ENCODE measurements at places on chromosomes 5 and 9. TPM values are rescaled to one million over a fixed set of nuclear protein-coding genes. Genes with fewer than 3 reads are reported as not detected.

DNA sequence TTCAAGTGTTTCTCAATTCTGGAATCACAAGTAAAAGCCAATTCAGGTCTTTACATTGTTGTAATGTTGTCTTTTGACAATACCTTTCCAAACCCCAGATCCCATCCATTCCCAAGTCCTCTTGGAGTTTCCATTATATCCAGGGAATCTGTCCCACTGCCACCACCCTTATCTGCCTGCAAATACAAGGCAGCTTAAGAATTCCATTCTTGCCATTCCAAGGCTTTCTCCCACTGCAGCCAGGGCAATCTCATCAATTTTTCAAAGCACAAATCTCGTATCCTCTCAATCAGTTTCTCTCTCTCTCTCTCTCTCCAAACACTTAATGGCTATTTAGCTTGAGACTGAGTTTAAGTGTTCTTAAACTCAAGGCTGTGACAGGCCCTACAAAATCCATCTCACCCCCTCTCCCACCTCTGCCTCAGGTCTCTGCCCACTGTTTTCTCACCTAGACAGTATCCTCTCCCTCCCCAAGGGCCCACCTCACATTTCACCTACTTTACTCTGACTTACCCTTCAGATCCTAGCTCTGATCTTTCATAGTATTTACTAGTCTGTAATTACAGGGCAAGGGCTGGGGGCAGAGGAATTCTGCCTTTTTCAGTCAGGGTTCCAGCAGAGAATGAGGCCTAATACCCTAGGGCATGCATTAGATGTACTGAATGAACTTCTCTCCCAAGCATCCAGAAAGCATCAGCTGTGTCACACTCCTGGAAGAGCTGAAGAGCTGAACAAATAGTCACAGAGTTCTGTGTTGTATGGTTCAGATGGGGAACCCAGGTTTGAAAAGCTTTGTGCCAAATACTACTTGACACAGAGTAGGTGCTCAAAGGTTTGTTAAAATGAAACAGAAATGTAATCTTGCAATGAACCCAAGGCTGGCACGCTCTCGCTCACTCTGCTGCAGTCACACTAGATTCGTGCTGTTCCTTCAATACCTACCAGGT, 46.0 kb downstream of the RAPGEF1 start:
- no peak for DNase-seq

- no peak for DNase-seq
Measured at GRCh38 chr5:123756318-123756665, 244.3 kb downstream of the CSNK1G3 start.

DNA sequence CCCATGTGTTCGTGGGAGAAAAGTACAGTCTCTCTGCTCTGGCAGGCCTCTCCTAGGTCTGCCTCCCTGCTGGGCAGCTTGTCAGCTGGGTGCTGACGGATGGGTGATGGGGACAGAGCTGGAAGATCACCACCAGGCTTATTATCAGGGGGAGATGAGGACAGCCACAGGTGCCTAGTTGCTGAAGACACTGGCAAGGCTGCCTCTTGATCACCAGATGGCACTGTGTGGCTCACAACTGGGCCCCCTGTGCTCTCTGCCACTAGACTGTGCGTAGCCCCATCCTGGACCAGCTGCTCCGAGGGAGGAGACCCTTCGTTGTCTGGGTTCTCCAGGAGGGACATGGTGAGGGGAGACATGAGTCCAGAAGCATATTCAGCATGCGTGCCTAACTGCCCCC, 73.0 kb downstream of the KIF24 start:
- no peak for DNase-seq

DNA sequence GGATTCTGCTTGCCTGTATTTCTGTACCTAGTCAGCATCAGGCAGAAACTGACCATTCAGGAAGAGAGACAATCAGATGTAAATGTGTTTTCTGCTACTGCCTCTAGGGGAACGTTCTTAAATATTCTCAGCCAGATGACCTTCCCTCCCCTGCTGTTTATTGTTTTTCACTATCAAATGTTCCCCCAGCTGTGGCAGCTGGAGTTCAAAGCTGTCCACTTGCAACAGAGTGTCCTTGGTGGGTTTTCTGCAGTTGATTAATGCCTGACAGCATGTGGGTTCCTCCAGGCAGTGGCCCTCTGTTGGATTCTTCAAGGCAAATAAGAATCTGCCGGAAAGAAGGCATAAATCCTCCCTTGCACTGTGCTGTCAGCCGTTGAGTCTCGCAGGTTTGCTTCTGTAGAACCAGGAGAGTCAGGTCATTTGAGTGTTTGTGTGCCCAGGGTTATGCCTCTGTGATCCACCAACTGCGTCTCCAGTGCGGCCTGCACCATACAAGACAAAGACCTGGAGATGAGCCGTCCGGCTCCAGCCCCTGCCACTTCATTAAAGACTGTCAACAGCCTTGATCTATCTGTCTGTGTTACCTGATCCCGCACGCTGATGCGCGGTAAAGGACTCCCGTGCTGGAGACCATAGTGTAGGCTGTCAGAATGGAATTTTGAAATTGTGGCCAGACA, 203.4 kb downstream of the GADD45G start:
- DNase-seq: no peak

GRCh38 chr5:90612919-90613318, 54.3 kb downstream of the ADGRV1 start:
- DNase-seq: peak; percentile 66

DNA sequence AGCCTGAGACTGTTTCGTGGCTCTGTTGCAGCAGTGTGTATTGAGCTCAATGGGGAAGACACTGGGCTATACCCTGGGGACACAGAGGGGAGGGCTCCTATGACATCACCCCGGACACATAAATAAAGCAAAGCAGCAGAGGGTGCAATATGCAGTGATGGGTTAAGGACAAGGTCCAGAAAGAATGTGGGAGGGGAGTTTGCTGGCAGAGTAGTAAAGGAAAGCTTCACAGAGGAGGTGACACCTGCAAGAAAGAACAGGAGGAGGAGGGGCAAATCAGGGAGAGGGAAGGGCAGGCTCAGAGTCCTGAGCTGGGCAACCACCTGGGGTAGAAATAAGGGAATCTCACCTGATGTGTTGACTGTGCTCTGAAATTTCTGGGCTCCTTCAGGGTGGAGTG, 35.3 kb upstream of the CDKN2AIPNL start:
- no peak for DNase-seq

DNA sequence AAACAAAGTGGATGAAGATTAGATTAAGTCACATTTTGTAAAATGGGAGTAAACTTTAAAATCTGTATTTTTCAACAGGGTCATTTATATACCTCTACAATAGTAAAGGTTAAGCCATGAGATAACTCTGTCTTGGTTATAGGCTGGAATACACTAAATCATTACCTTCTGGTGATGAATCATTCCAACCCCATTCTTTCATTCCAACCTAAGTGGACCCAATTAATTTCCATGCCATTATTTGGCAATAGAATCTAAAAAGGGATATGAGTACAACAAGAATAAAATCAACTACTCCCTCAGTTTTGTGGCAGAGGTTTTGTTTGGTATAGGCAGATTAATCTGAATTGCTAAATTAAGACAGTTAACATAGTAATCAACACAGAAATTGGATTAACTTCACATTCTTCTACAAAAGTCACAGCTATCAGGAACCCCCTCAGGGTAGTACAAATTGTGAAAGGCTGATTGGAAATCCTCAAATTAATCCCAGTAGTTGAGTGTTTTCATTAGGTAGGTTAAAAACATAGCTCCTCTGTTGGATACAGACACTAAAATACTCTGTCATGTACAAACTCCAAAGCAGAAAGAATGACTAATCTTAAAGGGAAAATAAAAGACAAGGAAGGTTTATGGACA, 54.2 kb downstream of the ELAVL2 start:
- DNase-seq: no peak

DNA sequence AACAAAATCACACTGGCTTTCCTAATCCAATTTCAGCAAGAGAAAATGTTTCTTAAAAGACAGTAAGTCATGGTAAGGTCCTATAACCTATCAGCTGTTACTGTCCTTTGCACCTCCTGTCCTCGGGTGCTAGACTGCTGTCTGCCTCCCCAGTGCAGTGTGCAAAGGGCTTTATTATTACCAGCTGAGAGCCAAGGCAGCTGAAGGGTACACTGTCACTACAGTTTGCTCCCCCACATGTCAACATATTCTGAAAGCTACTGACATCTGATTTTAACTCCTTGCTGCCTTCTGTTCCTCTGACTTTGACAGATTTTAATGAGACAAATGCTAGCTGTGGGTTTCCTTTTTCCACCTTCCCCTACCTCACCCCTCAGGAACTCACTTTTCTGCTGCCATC, 389.4 kb upstream of the SLC24A2 start:
- DNase-seq: no peak

GRCh38 chr5:94191604-94192003, 426.8 kb downstream of the KIAA0825 start:
- DNase-seq: no peak

GRCh38 chr5:149828161-149829011, 98.3 kb downstream of the PPARGC1B start:
- peak; percentile 79 for DNase-seq

GRCh38 chr9:24901319-24901718, 355.6 kb upstream of the IZUMO3 start:
- DNase-seq: no peak

- no peak for DNase-seq
Measured at GRCh38 chr5:137710086-137710485, 25.8 kb downstream of the KLHL3 start.

CDKN2A gene
- 30.6 TPM for total RNA-seq

PDE8B gene
- not detected for total RNA-seq

SSBP2 gene
- 62.8 TPM for total RNA-seq

ANKRD18A gene
- not detected for total RNA-seq

FIBCD1 gene
- 0.95 TPM for total RNA-seq

PLEKHG4B gene
- 0.05 TPM for total RNA-seq

SLC6A18 gene
- total RNA-seq: not detected

NPR3 gene
- not detected for total RNA-seq

NR2F1 gene
- total RNA-seq: 0.32 TPM
